ENCODE measurements at places on chromosomes 2 and 18.

- DNase-seq, result no peak
These were observed 3.4 kb downstream of the MRPL35 start for GRCh38 chr2:86202702-86203101.

DNA sequence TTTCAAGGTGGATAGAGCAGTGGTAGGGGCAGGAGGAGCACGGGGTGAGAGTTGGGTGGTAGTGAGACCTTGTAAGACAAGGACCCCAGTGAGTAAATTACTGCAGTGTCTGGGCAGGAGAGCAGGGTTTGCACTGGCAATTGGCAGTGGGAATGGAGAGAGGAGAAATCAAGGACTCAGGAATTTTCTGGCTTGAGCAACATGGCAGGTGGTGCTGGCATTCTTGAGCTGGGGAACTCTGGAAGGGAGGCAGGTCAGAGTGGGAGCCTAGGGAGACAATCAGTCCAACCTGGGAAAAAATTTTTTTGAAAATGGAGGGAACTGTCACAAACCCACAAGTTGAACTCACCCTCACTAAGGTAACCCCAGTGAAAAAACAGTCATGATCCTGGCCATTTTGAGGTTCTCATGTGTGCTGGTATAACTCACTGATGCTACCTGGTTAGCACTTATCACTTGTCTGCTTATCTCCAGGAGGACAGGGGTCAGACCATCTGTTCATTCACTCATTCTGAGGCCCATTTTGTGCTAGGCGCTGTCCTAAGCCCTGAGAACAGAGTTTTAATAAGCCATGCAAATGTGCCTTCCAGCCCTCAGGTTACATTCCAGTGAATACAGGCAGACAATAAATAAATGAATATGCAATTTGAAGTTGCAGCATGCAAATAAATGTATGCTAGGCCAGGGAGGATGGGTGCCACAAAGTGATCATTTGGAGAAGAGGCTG lies 92.2 kb upstream of the SEC11C start:
- DNase-seq, result no peak

DNA sequence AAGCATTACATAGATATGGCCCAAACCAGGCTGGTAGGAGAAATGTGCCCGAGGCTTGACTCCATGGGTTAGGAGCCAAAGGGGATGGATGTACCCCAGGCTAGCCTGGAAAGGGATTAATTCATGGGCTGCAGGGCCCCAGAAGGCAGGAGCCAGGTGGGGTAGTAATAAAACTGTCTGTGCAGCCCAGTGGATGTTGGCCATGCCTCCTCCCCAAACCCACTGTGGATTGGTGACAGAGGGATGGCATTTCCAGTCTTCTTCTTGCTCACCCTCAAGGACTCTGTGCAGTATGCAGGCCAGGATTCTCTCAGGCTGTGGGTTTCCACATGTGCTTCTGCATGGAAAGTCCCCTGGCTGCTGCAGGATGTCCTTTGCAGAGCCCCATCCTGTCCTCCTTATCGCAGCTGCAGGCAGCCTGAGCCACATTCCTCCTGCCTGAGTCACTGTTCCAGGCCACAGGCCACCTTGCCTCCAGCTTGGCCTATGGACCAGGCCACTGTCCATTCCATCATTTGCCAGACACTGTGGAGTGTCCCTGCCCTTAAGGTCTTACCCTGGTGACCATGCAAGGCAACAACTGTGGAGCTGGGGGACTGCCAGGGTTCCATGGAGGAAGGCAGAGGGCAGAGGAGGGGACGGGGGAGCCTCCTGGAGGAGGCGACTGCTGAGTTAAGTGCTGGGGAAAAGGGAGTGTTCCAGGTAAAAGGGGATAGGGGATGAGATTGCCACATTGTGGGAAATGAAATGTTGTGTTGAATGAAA lies 38.9 kb downstream of the INO80C start:
- DNase-seq, result no peak

DNA sequence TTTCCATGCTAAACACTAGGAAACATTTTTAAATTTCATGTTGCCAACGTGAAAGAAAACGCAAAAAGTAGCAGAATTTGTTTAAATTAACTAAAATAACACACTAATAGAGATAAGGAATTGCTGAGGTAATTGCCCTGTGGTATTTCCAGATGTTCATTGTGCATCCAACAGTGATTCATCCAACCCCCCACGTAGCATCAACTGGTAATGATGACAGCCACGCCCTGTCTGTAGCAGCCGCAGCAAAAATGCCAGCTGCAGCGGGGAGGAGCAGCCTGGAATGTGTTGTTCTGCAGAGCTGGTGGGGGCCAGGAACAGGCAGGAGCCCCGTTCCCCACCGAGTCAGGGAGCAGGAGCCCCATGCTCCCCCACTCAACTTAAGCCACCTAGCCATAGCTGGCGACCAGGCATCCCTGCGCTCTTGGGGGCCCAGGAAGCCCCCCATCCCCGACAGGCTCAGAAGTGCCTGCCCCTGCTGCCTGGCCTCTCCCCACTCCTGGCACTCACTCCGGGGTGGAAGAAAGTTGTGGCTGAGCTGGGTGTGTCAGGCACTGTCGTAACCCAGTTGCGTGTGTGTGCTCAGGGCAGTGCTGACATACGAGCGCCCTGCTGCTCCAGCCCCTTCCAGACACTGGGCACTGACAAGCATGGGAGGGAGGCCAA lies 695.1 kb upstream of the ACVR2A start:
- DNase-seq, result no peak

DNA sequence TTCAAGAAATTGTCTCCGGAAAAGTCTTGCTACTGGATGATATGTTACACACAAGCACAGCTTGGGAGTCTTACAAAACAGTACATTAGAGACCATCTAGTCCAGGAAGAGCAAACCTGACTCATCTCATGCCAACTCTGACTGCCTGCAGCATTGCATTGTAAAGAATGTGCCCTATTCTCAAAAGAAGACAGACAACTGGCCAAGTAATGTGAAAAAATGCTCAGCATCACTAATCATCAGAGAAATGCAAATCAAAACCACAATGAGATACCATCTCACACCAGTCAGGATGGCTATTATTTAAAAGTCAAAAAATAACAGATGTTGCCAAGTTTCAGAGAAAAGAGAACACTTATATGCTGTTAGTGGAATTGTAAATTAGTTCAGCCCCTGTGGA lies 42.7 kb upstream of the GORASP2 start:
- no peak for DNase-seq

- DNase-seq, result no peak
These were observed 65.4 kb upstream of the HDAC4 start for GRCh38 chr2:239466061-239466754.

GRCh38 chr2:190999949-191000665 lies 13.9 kb downstream of the STAT1 start:
- no peak for DNase-seq

DNA sequence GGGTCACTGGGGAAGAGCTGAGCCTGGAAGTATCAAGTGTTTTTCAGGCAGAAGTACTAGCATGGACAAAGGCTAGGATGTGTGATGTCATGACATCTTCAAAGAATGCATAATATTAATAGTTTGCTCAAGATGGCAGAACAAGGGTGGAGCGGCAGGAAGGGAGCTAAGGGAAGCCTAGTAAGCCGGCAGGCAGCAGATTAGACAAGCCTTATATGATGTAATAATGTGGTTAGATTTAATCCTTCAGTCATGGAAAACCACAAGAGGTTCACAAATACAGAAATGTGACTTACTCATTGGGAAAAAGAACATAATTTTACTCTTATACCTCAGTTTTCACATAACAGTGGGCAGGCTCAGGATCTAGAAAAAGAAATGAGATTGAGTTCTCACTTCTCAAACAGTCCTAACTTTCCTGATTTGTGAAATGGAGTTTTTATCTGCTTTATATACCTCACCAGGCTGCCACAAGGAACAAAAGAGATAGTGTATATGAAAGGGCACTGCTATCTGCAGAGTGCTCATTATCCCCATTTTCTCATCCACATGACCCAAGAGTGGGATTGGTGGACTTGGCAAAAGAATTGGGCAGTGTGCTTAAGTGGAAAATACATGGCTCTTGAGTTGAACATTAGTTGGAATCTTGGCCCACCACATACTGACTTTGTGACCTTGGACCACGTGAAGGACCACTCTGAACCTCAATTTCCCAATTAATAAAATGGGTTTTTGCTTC lies 89.1 kb upstream of the LHCGR start:
- no peak for DNase-seq

GRCh38 chr2:16315908-16316307 lies 349.7 kb downstream of the CYRIA start:
- DNase-seq, result no peak

GRCh38 chr18:58996131-58996641 lies 131.5 kb downstream of the ZNF532 start:
- DNase-seq, result no peak

All from stimulated activated CD8-positive, alpha-beta memory T cell treated with anti-CD3 and anti-CD28 coated beads, Interleukin-15, amount 100 ng/mL, for 1 hour (primary cell).